Progenitor cell of endocrine pancreas (in vitro differentiated cells): ENCODE measurements at places on chromosomes 16 and 17. TPM values are rescaled to one million over a fixed set of nuclear protein-coding genes. Genes with fewer than 3 reads are reported as not detected.

Gene UMOD
- total RNA-seq, result 0.11 TPM in 1 of 2 replicates, not detected in the other

Gene CA10
- total RNA-seq, result 0.27 and 0.53 TPM in 2 replicates

Gene NEUROD2
- total RNA-seq, result not detected in 2 replicates

Gene TAT
- total RNA-seq, result not detected in 2 replicates

Gene PDK2
- 35.7 and 37.1 TPM in 2 replicates for total RNA-seq

Gene LGALS9C
- total RNA-seq, result not detected in 2 replicates

Gene PABPN1L
- total RNA-seq, result 0.46 TPM in 1 of 2 replicates, not detected in the other

Gene GUCY2D
- not detected in 2 replicates for total RNA-seq

Gene SP6
- total RNA-seq, result 0.74 and 1.1 TPM in 2 replicates

Gene TMED6
- 2.6 and 3.6 TPM in 2 replicates for total RNA-seq

Gene RUNDC3A
- total RNA-seq, result 8.4 and 9.3 TPM in 2 replicates

Gene NPIPA3
- 0.95 and 1.3 TPM in 2 replicates for total RNA-seq

Gene COIL
- total RNA-seq, result 26.7 and 29.8 TPM in 2 replicates

Gene DHRS13
- 22.4 and 25.9 TPM in 2 replicates for total RNA-seq

Gene TBX6
- 3.5 and 3.9 TPM in 2 replicates for total RNA-seq
